ENCODE measurements at places on chromosomes 16 and 17.

DNA sequence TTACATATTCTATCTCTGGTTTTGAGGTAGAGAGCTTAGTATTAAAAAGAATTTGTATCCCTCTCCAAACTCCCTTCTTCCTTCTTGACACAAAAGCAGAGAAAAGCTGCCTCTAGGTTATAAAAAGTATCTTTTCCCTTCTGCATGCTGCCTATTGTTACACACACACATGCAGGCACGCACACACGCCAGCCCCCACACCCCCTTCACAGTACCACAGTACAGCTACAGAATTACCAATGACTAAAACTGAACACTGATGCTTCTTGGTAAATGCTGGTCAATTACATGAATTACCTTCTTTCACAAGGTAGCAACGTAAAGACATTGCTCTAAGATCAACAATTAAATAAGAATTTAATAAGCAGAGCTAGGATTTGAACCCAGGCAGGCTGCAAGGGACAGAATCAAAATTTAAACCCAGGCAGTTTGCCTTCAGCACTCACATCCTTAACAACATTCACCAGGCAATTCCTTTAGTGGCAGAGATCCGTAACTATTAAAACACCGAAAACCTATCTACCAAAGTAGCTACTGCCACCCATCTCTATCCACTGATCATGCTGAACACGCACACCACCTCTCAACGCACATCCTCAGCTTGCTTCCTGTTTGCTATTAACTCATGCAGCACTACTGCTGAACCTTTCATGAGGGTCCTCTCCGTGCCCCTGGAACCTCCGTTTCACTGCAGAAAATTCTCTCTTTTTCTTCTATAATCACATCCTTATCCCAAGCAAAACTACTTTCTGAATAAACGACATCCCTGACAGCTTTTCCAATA, 37.8 kb downstream of the YWHAE start:
- DNase-seq, result no peak

DNA sequence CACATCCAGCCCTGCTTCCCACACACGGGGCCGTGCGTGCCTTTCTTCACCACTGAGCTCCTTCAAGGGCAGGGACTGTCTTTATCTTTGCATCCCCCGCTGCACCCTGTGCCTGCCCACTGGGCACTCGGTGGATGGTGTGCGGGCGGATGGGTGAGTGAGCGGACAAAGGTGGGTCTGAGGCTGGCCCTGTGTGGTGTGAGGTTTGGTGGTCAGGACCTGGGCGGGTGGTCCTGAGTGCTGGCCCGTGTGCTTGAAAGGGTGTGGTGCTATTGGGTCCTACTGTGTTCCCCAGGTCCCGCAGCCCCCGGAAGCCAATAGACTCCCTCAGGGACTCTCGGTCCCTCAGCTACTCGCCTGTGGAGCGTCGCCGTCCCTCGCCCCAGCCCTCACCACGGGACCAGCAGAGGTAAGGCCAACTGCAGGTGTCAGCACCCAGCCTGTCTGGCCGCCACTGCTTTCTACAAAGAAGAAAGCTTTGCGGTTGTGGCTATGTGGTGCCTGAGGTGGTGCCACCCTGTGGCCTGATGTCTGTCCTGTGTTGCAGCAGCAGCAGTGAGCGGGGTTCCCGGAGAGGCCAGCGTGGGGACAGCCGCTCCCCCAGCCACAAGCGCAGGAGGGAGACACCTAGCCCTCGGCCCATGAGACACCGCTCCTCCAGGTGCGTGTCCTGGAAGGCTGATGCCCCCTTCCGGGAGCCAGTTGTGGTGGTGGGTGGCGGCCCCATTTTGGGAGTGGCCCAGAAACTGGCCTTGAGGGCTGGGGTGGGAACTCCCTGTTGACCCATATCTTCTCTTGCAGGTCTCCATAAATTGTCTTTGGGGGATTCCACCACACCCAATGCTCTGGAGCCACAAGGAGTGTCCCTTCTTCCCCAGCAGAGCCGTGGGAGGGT, 6.8 kb downstream of the ELOB start:
- DNase-seq, result no peak

- no peak for DNase-seq
Measured at GRCh38 chr16:66524601-66525164, 25.2 kb downstream of the TK2 start.

GRCh38 chr17:57946798-57947358, 8.3 kb downstream of the CUEDC1 start:
- peak; percentile 80 for DNase-seq

- no peak for DNase-seq
Measured at GRCh38 chr17:49342575-49342936, 19.5 kb downstream of the ZNF652 start.

GRCh38 chr16:30478766-30479478, 6.4 kb downstream of the ITGAL start:
- no peak for DNase-seq
